ENCODE measurements at places on chromosomes 4 and X.

GRCh38 chr4:75512386-75513211 lies 1.6 kb downstream of the RCHY1 start:
- DNase-seq, result no peak

GRCh38 chrX:72495046-72495445 lies 77.6 kb downstream of the HDAC8 start:
- DNase-seq, result no peak

DNA sequence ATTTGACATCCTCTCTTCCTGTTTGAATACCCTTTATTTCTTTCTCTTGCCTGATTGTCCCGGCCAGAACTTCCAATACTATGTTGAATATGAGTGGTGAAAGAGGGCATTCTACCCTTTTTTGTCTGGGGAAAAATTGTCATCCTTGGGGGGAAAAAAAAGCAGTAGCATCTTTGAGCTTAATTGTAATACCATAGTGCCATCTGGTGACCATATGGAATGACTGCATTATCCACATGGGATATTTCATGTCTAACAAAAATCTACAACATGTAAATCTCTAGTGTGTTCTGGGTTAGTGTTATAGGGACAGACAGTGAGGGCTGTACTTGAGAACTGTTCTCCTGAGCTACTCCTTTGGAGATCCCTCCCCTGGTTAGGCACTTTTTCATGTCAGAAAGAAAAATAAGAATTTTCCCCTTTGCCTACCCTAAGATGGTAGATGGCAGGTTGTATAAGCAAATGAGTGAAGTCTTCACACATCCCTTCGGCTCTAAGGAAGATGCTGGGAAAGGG lies 26.0 kb downstream of the CAPN6 start:
- no peak for DNase-seq

DNA sequence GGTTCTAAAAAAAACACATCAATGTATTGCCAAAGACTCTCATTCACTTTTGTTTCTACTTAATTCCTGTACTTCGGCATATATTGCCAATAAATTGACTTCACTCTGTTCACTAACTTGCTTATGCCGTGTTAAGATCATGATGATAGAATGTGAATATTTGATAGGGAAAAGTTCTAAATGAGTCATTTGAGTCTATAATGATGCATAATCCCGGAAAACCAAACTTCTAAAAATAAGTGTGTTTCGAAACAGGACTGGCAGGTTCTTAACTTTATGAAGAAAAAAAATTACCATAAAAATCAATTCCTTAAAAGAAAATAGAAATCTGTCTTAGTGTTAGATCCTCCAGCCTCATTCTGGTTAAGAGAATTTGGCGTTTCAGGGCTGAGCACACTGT lies 387.5 kb upstream of the FTHL17 start:
- DNase-seq, result no peak

DNA sequence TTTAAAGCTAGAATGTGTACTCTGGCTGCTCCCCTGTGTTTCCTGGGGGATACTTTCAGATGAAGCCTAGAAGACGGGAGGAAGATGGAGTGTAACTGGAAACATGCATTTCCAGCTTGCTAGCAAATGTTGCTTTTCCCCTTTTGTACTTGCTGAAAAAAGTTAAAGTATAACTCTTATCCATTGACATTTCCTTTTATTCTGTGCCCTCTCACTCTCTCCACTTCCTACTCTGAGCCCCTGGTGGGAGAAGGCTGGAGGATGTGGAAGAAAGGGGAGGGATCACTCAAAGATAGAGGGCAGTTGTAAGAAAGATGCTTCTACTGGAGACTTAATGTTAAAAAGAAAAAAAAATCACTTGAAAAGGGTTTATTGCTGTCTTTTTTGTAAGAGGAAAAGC lies 396.5 kb downstream of the DTHD1 start:
- DNase-seq, result no peak

- no peak for DNase-seq
Observed at GRCh38 chrX:7545564-7545963, 297.4 kb upstream of the VCX start.

DNA sequence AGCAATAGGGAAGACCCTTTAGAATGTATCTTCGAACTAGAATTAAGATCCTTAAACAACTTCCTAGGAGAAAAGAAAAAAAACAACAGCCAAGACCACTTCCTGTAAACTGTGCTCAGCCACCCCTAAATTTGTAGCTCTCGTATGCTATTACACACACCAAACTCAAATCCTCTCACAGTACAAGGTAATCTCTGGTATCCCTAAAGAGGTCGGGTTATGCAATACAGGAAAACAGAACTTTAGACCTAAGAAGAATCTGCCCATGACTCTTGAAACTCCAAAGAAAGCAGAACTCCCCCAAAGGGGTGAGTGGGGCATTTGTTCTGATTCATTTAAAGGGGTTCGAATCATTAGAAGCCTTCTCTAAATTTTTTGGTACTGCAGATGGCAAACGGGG lies 170.9 kb upstream of the CASK start:
- no peak for DNase-seq

DNA sequence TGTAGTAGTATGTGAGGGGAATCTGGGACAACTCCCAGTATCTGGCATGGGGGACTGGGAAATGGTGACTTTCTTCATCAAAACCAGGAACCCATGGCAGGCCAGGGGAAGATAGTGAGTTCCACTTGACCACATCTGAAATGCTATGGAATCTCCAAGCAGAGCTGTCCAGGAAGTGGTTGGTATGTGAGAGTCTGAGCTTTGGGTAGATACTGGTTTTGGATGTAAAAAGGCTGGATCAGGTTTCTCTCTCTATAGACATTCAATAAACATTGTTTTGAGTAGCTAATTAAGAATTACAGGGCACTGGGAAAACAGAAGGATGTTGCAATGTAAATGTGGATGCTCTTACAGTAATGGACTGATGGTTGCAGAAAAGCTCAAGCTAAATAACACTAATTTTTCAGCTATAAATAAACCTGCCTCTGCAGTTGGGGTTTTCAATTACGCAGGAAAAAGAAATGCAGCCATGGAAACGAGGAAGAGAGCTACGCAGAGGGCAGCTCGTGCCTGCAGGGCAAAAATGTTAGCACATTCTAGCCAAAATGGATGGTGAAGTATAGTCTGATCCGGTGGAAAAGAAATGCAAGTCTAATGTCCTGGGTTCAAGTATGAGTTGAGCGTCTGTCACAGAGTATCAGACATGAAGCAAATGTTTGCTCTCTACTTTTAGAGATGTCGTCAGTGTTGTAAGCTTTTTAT lies 13.4 kb upstream of the CHRNA9 start:
- no peak for DNase-seq

- no peak for DNase-seq
Observed at GRCh38 chr4:169741569-169741968, 16.2 kb downstream of the HPF1 start.

GRCh38 chrX:124098089-124098488 lies 136.6 kb downstream of the STAG2 start:
- no peak for DNase-seq

GRCh38 chr4:88745581-88746163 lies 48.0 kb upstream of the NAP1L5 start:
- no peak for DNase-seq

DNA sequence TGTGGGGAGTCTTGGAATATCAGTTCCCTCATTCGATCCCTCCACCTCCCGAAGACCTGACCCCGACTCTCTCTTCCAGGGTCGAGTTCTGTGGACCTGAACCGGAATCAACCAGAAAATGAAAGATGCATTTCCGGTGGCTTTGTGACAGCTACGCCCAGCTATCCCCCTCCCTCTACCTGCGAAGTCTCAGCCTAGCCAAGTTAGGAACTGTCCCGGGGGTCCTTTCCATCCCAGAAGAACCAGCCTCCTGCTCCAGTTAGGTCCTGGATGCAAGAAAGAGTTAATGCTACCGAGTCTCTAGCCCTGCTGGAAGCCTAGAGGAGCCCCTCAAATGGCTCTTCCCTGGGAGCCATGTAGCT lies 13.4 kb upstream of the ETDC start:
- no peak for DNase-seq

DNA sequence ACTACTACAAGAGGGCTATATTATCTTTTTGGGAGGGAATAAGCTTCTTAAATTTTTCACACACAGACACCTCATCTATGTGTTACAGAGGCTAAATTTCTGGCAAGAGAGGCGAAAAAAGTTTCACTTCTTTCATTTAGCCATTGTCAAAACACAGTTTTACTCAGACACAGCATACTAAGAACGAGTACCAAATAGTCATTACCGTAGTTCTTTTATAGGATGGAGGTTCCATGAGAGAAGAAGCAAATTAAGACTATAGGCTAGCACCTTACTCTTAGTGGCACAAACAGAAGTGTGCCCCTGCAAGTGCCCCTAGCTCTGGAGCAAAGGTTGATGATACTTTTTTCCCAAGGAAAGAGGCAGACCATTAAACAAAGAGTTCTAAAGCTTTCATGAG lies 26.2 kb downstream of the UGT2B7 start:
- no peak for DNase-seq

DNA sequence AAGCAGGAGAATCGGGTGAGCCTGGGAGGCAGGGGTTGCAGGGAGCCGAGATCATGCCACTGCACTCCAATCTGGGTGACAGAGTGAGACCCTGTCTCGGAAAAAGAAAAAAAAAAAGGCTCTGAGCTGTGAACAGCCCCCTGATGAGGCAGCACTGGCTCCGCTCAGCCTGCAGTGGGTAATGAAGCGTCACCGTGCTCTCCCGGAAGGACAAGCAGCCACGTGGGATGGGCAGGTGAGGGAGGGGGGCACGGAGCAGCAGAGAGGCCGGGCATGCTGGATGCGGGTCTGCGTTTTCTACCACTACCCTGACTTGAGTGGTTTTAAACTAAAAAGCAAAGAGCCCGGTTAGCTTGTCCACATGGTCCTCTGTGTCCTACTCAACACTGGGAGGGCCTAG lies 15.5 kb downstream of the TACC3 start:
- DNase-seq, result no peak

GRCh38 chr4:117941611-117942010 lies 92.7 kb upstream of the NDST3 start:
- no peak for DNase-seq

- DNase-seq, result no peak
Observed at GRCh38 chr4:118224243-118224829, 128.5 kb downstream of the PRSS12 start.

GRCh38 chr4:182925298-182925757 lies 8.1 kb upstream of the DCTD start:
- peak; percentile 41 for DNase-seq

DNA sequence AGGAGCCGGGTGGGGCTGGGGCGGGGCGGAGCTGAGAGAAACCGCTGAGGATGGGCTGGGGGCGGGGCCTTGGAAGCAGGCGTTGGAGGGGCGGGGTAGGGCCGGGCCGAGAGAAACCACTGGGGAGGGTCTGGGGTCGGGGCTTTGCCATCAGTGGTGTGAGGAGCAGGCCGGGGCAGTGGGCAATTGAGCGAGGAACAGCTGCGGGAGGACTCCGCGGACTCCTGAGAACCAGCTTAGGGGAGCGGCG lies 1.3 kb upstream of the EOLA2 start:
- DNase-seq, result no peak

GRCh38 chr4:147689067-147689466 lies 5.1 kb upstream of the PRMT9 start:
- no peak for DNase-seq

DNA sequence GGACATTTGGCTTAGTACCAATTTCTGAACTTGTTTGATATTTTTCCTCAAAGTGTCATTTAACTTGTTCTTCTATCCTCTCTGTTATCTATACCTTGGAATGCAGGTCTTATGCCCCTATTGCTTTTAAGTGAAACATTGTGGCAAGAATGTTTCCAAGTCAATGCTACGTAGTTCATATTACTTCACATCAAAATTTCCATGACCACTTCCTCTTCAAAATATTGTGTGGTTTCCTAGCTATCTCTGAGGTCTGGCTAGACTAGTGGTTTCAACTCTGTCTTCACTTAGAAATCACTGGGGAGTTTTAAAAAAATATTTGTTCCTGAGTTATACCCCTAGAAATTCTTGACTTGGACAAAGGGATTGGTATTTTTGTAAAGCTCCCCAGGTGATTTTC lies 20.2 kb upstream of the RASGEF1B start:
- no peak for DNase-seq

- DNase-seq, result no peak
Observed at GRCh38 chr4:140256335-140256734, 102.4 kb upstream of the MAML3 start.

DNA sequence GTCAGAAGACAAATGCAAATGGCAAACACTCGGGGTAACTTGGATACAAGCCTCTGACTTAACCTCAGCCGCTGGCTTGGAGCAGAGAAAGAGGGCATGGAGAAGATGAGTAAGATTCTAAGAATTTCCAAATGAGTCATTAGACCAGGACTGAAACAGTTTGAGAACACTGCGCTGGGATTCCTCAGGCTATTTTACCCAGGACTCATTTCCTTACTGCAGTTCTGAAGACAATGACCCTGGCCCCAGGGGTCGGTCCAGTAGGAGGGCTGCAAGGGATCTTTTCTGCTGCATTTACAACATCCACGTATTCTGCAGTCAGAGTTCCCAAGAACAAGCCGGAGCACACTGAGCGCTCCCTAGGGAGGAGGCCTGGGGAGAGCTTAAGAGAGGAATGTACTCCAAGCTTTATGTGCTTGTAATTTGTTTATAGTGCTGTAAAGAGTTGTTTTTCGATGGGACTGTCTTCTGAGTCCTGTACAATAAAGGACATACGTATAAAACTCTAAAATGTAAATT lies 27.3 kb upstream of the SORBS2 start:
- DNase-seq, result no peak

GRCh38 chrX:10926404-10926803 lies 184.7 kb upstream of the HCCS start:
- DNase-seq, result no peak

- no peak for DNase-seq
Observed at GRCh38 chrX:114201622-114202021, 382.3 kb upstream of the HTR2C start.

- DNase-seq, result no peak
Observed at GRCh38 chr4:168380290-168380689, 61.7 kb upstream of the DDX60 start.

DNA sequence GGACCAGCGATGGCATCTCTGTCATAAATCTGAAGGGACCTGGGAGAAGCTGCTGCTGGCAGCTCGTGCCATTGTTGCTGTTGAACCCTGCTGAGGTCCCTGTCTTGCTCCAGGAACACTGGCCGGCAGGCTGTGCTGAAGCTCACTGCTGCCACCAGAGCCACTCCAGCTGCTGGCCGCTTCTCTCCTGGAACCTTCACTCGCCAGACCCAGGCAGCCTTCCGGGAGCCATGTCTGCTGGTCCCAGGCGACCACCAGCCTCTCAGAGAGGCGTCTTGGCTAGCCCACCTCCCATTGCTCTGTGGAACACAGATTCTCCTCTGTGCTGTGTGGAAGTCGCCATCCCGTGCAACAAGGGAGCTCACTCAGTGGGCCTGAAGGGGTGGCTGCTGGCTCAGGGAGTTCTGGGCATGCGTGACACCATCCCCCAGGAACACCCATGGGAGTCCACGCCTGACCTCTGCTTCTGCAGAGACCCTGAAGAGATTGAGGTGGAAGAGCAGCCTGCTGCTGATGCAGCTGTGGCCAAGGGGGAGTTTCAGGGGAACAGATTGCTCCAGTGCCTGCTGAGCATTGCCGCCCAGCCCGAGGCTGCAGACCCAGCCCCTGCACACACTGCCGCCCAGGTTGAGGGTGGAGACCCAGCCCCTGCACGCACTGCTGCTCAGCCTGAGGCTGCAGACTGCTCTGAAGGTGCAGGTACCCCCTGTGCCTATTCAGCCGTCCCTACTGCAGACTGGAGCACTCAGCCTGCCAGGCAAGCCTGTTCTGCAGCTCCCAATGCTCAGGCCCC lies 33.1 kb upstream of the CYP4V2 start:
- no peak for DNase-seq

GRCh38 chr4:8461616-8462015 lies 21.0 kb downstream of the TRMT44 start:
- no peak for DNase-seq

Data from activated CD8-positive, alpha-beta memory T cell treated with anti-CD3 and anti-CD28 coated beads for 1 hour (primary cell).